ENCODE measurements at places on chromosomes 3 and 15.

DNA sequence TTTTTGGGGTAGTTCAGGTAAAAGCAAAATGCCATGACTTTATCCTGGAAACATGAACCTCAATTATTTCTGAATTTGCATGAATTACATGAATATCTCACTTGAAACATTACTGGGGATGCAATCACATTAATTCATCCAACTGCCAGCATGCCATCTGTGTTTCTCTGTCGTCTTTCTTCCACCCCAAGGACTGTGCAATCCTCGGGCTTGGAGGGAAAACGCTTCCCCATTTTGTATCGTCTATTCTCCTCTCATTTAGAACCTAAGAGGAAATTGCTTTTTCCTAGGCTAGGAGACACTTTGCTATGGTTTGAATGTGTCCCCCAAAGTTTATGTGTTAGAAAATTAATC is 109.4 kb downstream of the SQOR start:
- no peak for DNase-seq

GRCh38 chr3:37956723-37957538 is 33.7 kb upstream of the VILL start:
- no peak for DNase-seq

- DNase-seq = no peak
These were observed 11.1 kb downstream of the GPR176 start for GRCh38 chr15:39909007-39909406.

DNA sequence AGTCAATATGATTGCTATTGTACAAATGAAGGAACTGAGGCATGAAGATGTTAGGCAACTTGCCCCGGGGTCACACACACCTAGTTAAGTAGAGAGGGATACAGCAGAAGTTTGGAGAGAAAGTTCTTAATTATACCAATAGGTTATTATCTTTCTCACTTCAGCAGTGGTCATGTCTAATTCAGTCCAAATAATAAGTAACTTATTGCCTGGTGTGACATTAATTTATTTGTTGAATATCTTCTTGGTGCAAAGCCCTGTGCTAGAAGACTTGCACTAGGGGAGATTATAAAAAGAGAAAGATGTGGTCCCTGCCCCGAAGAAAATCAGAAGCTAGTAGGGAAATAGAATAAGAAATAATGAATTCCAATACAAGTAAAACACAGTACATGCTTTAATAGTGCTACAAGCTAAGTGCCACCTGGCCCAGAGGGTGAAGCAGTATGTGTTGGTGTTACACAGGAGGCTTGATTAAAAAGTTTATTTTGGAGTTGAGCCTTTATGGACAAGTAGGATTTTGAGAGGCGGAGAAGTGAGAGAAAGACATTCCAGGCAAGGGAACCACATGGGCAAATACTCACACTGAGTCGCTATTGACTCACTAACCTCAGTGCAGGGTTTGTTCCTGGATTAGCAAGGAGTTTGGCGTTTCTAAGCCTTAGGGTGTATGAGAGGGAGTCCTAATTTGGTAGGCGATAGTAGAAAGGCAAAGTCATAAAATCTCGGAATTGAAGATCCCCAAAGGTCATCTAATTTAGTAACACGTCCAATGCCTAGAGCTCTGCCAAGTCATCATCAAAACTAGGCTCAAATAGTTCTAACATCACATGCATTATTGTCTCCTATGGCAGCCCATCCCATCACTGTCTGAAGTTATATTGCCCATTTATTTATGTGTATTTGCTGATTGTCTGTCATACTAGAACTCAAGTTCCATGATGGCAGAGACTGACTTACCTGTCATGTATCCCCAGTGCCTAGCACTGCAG is 19.2 kb upstream of the GSK3B start:
- DNase-seq = no peak

DNA sequence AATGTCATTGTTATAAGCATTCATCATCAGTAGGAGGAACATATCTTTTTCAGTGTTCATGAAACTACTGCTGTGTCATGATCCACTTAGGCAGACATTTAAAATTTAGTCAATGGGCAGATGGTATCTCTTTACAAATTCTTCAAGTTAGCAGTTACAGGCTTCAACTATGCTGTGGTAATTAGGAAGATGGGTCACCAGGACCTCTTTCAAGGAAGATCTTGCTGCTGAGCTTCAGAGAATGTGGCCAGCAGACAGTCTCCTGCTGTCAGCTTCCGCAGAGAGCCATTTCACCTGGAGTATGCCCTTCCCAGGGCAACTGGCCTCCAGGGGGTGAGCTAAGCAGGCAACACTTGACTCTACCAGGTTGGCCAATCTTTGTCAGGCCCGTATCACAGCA is 19.4 kb downstream of the IFT57 start:
- DNase-seq = no peak

DNA sequence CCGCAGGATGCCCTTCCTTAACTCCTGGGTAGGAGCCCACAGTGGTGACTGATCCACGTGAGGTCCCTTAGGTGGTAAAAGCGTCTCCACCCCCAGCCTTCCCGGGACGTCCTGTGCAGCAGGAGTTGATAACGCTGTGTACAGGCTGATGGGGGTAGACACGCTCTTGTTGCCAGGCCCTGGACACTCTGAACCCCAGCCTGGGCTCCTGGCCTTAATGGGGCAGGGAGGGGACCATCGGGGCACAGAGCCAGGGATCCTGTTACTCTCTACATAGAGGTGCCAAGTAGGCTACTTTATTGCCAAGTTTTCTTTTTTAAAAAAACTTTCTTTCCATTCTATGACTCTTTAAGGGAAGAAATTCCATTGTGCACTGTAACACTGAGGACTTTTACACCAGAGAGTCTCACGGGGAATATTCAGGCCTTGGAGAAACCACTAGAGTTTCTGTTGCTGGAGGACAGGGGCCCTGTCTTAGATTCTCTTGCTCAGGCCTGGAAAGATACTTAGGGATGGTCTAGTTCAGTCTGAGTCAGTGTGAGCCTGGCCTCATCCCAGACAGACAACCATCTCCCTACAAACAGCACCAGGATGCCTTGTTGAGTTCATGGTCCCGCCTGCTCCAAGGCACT is 104.3 kb upstream of the RNU6-1 start:
- no peak for DNase-seq

GRCh38 chr3:5616873-5617272 is 429.4 kb downstream of the EDEM1 start:
- DNase-seq = no peak

GRCh38 chr15:59845942-59846499 is 156.9 kb upstream of the BNIP2 start:
- DNase-seq = no peak

DNA sequence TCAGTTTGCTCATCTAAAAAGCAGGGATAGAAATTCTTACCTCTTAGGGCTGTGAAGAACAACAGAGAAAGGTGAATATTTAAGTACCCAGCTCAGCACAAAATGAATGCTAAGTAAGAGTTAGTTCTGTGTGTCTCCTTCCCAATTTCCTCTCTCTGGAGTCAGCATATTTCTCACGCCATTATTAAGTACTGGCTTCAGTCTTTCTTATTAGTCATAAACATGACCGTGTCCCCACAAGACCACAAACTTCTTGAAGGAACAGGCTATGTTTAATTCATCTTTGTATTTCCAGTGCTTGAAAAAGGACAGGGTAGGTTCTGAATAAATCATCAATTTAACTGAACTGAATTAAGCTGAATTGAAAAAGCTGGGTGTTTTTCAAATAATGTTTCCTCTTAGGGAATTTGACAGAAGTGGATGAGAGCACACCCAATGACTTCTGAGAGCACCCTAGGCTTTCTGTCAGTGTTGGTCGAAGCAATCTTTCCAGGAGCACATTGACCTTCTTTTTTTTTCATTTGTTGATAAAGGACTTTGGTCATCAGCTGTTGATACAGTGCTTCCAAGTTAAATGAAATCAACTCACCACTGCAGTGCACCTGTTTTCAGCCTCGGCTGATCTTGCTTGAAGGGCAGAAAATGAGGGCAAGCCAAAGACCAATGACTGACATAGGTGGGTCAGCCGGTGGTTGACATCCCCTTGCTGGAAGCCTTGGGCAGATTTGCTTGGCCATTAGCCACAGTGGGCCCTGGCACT is 324.6 kb downstream of the MFSD1 start:
- no peak for DNase-seq

DNA sequence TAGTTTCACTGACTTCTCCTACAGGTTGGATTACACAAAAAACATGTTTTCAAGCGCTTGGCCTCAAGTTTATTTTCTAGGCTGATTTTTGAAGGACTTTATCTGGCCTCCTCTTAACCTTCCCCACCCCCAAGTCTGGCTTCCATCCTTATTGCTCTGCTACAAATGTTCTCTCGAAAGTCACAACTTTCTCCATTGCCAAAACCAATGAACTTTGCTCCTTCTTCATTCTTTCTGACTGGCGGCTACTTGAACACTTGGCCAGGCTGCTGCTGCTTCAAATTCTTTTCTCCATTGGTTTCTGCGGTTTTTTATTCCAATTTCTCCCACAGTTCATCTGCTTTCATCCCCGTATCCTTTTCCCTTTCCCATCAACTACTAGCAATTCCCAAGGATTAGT is 106.6 kb downstream of the TOP2B start:
- no peak for DNase-seq

DNA sequence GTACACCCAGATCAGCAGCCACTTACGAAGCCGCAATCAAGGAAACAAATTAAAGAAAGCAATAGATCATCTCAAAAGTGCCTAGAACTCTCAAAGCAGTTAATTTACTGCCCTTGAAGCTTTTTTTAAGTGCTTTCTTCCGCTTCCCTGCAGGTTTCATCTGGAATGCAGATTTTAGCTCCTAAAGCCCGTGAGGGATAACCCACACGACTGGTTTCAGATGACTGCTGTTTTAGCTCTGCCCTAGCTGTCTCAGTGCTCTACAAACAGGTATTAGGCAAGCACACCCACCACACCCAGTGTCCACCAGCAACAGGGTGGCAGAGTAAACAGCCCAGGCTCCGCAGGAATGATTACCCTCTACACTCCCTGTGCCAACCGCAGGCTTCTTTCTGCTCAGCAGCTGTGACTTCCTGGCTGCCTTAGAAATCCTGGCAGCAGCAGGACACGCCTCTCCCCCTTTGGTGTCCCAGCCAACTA is 126.0 kb downstream of the FMN1 start:
- no peak for DNase-seq

DNA sequence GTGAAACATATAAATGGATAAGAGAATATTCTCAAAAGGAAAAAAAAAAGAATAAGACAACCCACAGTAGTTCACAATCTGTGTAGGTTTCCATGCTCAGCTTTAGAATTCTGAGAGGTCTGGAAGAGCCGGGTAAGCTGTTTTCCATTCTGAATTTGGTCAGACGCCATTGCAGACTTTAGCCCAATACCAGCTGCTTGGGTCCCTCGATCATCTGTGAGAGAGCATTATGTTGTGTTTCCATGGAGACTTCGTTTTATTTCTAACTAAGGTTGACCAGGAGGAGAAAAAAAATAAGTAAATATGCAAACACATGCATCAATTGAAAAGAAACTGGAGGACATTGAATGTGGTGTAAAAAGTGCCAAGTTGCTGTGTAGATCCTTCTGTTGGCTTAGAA is 25.5 kb downstream of the KCNAB1 start:
- no peak for DNase-seq

DNA sequence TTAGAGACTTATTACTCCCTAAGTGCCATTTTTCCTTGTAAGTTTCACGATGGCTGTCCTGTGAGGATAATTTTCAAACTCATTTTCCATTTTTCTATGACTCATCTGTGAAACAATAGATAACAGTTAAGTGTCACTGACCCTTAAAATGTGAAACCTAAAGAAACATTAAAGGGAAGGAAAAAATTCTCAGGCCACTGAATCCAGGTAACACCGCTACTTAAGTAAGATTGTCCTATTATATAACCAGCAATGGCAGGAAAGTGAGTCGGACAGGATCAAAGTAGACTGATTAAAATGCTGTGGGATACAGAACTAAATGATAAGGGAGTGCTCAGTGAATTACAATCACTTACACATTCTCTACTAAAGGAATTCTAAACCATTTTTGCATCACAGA is 12.4 kb downstream of the PLD1 start:
- DNase-seq = no peak

DNA sequence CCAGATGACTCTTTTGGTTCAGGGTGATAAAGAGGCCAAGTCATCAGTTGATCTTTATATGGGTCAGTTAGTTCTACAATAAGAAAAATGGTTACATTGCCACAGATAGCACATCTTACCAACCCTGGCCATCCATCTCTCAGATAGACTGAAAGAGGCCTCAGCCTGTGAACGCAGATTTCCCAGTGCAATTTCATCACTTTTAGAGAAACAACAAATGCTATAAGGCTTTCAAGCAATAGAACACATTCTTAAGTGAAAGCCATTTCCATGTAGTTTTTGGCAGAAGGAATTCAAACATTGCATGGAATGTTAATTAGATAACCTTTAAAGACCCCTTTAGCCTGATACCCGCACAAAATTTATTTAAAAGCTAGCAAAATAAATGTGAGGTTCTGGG is 200.6 kb upstream of the ZBTB20 start:
- DNase-seq = no peak

- DNase-seq = no peak
These were observed 18.9 kb downstream of the PTH1R start for GRCh38 chr3:46896386-46896785.

DNA sequence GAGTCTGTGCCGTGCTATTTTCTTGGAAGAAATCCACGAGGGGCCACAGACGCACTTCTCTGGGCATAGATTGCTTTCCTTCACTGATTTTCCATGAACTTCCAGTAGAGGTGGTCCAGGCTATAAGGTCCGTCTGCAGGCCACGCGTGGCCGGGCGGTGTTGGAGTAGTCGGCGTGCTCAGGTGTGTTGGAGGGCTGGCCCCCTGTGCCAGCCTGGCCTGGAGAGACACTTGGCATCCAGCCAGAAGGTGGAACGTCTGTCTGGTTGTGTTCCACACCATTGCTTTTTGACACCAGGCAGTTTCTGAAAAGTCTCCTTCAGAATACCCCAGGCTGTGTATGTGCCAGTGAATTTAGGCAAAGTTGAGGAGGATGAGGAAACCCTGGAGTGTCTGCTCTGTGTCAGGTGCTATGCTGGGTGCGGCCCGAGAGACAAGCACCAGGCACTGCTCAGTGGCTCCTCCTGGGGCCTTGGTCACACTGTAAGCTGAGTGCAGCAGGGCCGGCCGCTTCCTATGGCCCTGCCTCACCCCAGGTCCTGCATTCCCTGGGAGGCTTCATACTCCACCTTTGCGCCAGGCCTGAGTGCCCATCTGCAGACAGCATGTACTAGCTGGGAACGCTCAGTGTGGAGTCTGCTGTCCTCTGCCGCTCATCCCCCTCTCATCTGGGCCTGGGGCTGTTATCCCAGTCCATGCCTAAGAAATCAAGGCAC is 52.1 kb upstream of the TAMM41 start:
- no peak for DNase-seq

DNA sequence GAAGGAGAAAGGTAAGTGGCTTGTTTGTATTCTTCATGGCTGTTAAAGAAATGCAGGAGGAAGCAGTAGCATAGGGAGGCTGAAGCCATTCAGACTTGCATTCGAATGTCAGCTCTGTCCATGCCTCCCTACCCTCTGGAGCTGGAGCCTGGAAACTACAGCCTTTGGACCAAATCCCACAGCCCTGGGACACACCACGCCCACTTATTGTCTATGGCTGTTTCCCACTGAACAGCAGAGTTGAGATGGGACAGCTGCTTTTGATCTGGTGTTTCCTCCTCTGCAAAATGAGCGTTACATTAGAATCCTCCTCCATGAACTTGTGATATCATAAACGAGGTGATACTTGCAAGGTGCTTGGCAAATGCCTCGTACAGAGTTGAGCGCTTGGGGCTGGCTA is 3.6 kb downstream of the FAM107A start:
- no peak for DNase-seq

- DNase-seq = no peak
These were observed 79.0 kb upstream of the VGLL3 start for GRCh38 chr3:87069971-87070370.
